ENCODE measurements at places on chromosomes 13 and 19.

DNA sequence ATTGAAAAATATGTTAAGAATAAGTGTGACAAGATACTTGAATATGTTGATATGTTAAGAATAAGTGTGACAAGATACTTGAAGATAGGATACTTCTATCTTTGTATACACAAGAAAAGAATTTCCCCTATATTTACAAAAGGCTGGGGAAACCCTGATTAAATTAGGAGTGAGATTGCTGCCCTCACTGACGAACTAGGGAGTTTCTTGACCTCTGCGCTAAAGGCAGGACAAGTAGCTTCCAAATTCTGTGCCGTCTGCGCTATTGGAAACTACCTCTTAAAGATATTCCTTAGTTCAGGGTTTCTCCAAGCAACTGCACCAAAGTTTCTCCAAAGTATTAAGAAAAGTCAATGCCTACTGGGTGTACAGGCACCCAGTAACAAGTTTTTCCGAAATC lies 730 bp downstream of the ZNF260 start:
- DNase-seq: no peak

GRCh38 chr13:98480915-98481877 lies 95.7 kb downstream of the STK24 start:
- peak; percentile 49 for DNase-seq

GRCh38 chr13:34593658-34594057 lies 348.4 kb upstream of the NBEA start:
- no peak for DNase-seq

DNA sequence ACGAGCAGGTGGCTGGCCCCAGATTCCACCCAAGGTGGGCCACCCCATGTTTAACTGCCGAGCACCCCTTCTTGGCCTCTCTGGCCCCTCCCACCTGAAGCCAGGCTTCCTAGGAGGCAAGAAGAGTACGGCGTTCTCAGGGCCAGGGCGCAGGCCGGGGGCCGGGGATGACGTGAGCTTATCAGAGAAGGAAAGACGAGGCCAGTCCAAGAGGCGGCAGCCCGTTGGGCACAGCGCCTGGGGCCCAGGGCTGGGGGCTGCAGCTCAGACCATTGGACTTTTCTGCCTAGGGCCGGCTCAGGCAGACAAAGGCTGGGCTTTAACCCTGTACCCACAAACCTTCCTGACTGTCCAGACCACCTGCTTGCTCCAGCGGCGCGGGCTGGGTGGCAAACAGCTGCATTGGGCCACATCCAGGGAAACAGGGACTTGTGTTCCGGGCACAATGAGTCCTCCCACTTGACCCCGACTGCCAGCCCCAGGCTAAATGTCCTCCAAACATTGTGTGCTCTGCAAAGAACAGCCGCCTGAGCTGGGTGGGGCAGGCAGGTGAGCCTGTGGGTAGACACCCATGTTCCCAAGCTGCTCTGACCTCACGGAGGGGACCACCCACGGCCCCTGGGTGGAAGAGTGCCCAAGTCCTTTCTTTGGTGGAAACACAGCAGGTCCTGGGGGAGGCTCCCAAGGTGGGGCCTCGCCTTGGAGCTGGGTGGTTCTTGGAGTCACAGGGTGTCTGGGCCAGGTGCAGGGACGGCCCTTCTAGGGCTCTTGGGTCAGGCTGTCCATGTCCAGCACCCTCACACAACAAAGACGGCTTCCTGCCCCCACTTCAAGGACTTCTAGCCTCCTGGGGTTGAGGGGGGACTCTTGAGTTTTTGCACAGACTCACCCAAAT lies 21.9 kb downstream of the COMP start:
- no peak for DNase-seq

DNA sequence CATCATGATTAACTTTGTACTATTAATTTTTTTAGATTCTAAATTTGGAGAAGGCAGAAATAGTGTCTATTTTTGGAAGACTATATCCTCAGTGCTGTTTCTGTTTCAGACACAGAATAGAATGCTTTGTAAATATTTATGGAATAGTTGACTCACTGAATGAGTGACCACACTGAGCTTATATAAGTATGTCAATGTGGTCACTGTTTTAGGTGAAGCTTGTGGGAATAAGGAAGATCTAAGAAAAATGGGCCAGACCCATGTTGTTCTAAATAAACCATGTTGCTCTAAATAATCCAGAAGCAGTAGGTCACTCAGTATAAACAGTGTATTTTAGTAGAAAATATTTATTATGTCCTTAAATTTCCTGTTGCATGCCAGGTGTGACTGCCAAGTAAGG lies 45.5 kb upstream of the DACH1 start:
- DNase-seq: no peak

GRCh38 chr19:50162988-50163387 lies at the start of gene IZUMO2:
TSS of gene IZUMO2 (minus strand) at chr19:50163281. CDS start at chr19:50163194, 87 bp downstream.
- no peak for DNase-seq

GRCh38 chr19:20038358-20039202 lies 725 bp downstream of the ZNF682 start:
- no peak for DNase-seq

- no peak for DNase-seq
These were observed 474 bp upstream of the FAM174C start for GRCh38 chr19:1274852-1275259.

- DNase-seq: no peak
These were observed 52.7 kb downstream of the KCTD12 start for GRCh38 chr13:76833441-76833954.

- no peak for DNase-seq
These were observed 32.9 kb upstream of the SLC15A1 start for GRCh38 chr13:98785405-98785804.

- DNase-seq: no peak
These were observed 7.2 kb downstream of the ZBTB7A start for GRCh38 chr19:4059453-4059871.
